WTC11 (cell line): ENCODE measurements at places on chromosomes 16 and 17.

DNA sequence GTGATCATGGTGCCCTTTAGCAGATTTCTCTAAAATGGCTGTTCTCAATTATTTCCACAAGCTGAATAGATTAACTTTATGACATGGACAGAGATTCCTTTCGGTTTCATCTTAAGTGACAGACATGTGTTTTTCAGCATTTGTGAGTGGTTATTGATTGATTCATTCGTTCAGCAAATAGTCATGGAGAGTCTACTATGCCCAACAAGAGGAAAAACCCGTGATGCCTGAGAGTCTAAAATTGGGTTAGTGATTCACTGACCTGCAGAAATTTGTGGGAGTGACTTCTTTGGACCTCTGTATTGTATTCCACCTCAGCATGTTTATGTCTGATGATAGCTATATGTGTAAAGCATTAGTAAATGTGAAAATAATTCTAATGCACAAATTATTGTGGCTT is 28.0 kb upstream of the DUSP14 start:
- no peak for DNase-seq

DNA sequence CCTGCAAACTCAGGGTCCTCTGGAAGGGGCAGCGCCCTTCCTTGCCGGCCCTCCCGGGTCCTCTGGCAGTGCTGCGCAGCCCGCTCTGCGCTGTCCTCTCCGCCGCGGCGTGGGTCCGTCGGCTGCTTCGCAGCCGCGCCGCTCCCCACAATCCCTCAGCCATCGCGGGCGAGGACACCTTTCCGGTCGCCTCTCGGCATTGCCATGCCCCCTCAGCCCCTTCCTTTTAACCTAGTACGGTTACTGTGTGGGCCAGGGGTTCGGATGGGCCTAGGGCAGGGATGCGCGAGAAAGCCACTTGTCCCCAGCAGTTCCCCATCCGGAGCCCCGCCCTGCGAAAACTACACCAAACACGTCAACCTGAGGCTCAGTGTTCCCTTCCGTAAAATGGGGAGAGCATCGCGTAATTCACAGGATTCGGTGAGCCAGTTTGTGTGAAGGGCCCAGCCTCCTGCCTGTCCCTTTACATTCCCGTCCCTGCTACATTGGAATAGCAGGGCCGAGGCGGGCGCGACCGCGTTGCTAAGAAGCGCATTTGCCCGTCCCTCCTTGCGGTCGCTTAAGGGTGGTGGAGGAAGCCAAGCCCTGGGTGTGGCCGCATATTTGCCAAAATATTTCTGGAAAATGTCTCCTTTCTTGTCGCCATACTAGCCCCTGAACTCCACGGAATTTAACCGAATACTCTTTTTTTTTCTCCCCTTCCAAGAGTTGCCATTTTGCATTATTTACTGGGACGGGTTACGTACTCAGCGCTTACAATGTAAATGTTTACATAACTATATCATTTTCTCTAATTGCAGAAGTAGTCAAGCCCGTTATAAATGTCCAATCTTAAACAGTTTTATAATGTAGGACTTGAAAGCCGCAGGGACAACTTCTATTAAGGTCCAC is 13.2 kb downstream of the COPZ2 start:
- DNase-seq, result peak; percentile 52

DNA sequence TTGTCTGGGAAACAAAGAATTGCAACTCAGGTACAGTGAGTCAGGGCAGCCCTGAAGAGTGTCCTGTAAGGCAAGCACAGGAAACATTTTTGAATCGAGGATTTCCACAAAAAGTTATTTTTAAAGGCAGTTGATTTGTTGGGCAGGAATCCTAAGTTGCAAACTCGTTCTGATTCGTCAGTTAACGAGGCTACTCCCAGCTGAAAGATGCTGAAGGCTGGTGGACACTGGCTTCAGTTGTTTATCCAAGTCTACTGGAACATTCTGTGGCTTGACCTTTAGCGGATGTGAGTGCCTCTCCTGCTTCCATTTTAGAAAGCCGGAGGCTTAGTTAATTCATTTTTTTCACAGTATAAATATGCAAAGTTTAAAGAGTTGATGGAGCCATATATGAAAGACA is 84.2 kb downstream of the KCNJ12 start:
- DNase-seq, result no peak

GRCh38 chr16:62853887-62854286 is 817.6 kb upstream of the CDH8 start:
- DNase-seq, result no peak

GRCh38 chr17:33647956-33648355 is 354.9 kb upstream of the ASIC2 start:
- no peak for DNase-seq

DNA sequence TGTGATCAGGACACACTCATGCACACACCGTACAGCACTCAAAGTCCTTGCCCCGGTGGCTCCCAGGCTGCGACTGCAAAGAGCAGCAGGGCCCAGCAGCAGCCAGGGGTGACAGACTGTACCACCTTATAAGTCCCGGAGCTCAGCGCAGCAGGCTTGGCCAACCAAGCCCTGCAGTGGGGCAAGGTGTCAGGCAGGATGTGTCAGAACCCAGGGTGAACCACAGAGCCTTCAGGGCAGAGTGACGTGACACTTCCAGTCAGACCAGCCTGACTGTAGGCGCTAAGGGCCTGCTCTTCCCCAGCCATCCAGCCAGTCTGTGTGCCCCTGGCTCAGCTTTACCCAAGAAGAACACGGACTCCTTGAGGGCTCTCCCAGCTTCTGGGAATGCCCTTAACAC is 204.1 kb downstream of the COPRS start:
- no peak for DNase-seq

GRCh38 chr17:81553616-81554181 is 1.5 kb upstream of the FAAP100 start:
- DNase-seq, result no peak

- no peak for DNase-seq
These were observed 13.1 kb downstream of the CTRB2 start for GRCh38 chr16:75193730-75194444.

GRCh38 chr17:2706911-2707510 is 4.6 kb downstream of the CLUH start:
- peak; percentile 12 for DNase-seq

- DNase-seq, result peak; percentile 34
These were observed 5.0 kb downstream of the SEC14L1 start for GRCh38 chr17:77145612-77146245.

DNA sequence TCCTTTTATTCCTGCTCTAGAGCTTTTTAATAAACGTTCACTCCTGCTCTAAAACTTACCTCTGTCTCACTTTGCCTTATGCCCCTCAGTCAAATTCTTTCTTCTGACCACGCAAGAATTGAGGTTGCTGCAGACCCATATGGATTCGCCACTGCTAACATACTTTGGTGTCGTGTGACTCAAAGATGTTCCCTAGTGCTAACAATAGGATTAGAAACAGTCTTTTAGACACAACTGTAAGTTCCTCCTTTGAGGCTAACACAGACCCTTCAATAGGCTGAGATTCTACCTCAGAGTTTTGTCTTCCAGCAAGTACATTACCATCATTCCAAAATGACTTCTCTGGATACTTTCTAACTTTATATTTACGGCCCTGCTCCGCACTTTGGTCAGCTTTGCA is 149.5 kb upstream of the COX10 start:
- DNase-seq, result no peak

GRCh38 chr16:84704253-84704652 is 4.5 kb downstream of the USP10 start:
- DNase-seq, result no peak

DNA sequence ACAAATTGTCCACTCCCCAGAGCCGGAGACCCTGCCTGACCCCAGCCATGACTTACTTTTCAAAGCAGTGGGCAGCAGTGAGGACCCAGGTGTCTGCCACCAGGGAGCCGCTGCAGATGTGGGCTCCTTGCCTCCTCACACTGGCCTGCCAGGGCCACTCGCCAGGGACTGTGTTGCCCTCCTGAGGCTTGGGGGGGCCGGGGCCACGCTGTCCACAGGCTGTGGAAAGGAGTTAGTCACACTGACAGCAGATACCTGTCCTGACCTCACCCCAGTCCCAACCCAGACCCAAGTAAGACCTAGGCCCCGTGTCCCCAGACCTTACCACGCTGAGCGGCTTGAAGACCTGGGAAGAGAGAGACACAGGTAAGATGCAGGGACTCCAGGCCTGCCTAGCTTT is 1.3 kb downstream of the PRSS53 start:
- no peak for DNase-seq

GRCh38 chr17:28982131-28982793 is 23.6 kb downstream of the SEZ6 start:
- DNase-seq, result no peak

- no peak for DNase-seq
These were observed 103.5 kb upstream of the XYLT1 start for GRCh38 chr16:17574256-17574655.

GRCh38 chr17:143785-144281 is 6.5 kb downstream of the SCGB1C2 start:
- peak; percentile 92 for DNase-seq

DNA sequence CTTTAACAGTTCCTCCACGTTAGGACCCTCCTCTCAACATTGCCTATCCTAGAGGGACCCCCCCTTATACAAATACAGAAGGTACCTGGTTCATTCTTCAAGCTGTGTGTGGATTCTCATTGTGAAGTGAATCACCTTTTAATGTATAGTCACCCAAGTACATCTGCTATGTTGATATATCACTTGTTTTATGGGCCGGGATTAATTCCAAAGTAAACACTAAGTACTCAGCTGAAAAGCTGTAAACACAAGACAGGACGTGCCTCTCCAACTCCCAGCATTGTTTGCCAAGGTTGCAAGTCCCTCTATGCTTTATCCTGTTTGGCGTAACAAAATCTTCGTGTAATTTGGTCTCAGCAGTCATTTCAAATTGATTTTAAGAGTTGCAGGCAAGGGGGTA is 123.6 kb downstream of the RBFOX1 start:
- DNase-seq, result no peak

- no peak for DNase-seq
These were observed 46.0 kb downstream of the BEAN1 start for GRCh38 chr16:66473051-66473571.

GRCh38 chr16:67632415-67633172 is 12.3 kb upstream of the CARMIL2 start:
- no peak for DNase-seq

DNA sequence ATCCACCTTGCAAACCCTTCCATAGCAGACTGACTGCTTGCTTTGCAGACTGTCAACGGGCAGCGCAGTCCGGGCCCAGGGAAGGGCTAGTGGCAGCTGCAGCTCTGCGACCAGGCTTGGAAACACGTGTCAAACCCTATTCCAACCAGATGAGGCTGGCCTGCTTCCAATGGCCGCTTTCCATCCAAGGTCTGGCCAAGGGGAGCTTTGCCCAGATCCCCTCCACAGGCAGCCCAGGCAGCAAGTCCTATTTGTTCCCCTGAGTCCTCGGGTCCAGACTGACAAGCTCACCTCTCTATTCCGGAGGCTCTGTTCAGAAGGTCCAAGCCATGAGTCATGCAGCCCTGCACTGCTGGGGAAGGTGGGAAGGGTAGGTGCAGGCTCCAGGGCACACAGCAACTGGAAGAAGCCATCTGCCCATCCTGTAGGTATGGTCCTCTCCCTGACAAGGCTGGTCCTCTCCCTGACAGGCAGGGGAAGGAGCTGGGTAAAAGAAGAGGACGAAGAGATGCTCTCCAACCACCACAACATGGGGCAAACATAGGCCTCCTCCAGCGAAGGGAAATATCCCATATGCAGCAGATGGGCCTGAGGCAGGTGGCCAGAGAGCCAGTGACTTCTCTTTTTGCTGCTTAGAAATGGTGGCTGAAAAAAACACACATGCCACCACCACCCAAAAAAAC is 22.6 kb upstream of the AXIN2 start:
- DNase-seq, result no peak

DNA sequence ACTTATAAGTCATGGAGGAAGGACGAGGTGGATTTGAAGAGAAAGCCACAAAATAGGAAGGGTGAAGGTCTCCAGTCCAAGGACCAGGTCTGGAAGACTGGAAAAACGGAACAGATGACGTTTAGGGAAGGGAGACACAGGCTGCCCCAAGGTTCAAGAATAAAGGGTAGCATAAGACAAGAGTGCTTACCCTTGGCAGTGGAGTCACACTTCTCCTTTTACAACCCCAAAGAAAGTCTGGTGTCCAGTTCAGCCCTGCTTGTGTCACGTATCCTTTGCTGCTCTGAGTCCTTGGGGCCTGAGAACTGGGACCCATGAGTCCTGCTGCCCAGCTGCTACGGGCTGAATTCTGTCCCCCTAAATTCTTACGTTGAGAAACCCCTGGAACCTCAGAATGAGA is 13.0 kb upstream of the GGA2 start:
- no peak for DNase-seq

- peak; percentile 55 for DNase-seq
These were observed 17.2 kb downstream of the TMEM114 start for GRCh38 chr16:8572919-8573724.

- no peak for DNase-seq
These were observed 169.3 kb downstream of the RAB11FIP4 start for GRCh38 chr17:31560616-31561235.

DNA sequence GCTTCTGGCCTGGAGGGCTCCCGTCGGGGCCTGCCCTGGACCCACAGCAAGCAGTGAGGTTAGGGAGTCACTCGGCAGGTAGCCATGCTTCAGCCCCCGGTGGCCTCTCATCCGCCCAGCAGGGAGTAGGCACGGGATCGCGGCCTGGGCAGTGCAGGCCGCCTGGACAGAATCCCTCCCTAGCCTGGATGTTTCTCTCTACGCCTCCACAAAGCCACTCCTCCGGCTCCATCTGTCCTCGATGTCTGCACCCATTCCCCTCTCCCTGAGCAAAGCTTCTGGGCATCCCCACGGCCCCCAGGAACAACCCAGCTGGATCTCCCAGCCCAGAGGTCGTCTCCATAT is 145.2 kb downstream of the RBFOX3 start:
- no peak for DNase-seq

- no peak for DNase-seq
These were observed 20.1 kb downstream of the HBQ1 start for GRCh38 chr16:200388-200787.

- no peak for DNase-seq
These were observed 539 bp upstream of the CKLF start for GRCh38 chr16:66551788-66552285.

DNA sequence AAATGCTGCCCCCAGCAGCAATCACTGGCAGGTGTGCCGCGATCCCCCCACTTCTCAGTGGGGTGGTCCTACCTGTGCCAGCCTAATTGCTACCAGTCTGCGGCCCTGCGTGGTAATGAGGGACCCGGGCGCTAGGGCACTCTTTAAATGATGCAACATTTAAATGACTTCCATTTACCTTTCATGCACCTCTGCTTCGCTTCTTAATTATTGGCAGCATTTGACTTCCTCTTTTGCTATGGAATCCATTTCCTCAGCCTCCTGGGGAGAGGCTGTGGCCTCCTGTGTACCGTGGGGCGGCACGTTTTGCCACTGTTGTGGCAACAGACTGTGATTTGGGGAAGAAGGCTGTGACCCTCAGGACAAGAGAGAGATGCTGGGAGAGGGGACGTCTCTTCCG is 86.1 kb downstream of the RPA1 start:
- DNase-seq, result no peak

- no peak for DNase-seq
These were observed 5.8 kb downstream of the NUP88 start for GRCh38 chr17:5413682-5414081.

GRCh38 chr17:7841396-7841914 is 7.4 kb downstream of the KDM6B start:
- no peak for DNase-seq
